ENCODE measurements at places on chromosomes 3 and 15. TPM values are rescaled to one million over a fixed set of nuclear protein-coding genes. Genes with fewer than 3 reads are reported as not detected.

DNA sequence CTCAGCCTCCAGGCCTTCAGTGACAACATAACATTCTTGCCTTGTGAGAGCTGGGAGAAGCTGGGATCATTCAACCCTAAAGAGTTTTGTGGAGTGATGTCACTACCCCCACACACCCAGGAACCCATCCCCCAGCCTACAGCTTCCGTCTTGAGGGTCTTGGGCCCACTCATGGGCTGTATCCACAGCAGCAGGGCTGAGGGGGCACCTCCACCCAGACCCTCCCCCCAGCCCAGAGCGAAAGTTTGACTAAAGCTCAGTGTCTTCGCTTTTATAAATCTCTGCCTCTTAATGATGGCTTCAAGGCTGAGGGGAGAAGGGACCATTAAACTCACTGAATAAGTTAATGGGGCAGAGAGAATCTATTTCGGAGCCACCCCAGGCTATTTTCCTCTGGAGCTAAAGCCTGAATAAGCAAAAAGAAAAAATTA lies 23.8 kb downstream of the NTRK3 start:
- no peaks in the 10 kb centered on the region for H3K4me1 ChIP-seq
- no peak overlapping the region for H3K27ac ChIP-seq
- no peaks in the 10 kb centered on the region for H3K36me3 ChIP-seq
- no peak for DNase-seq
- H3K27me3 ChIP-seq = peaks cover 11% of the 10 kb centered on the region

- H3K4me3 ChIP-seq = no peak overlapping the region
- no peaks in the 10 kb centered on the region for H3K4me1 ChIP-seq
- no peaks in the 10 kb centered on the region for H3K36me3 ChIP-seq
- no peak overlapping the region for H3K27ac ChIP-seq
- no peak for DNase-seq
These were observed 6.9 kb downstream of the CILP start for GRCh38 chr15:65204236-65204930.

GRCh38 chr3:169028716-169029115 lies 634.8 kb downstream of the MECOM start:
- H3K27ac ChIP-seq = no peak overlapping the region
- no peak for DNase-seq
- no peaks in the 10 kb centered on the region for H3K27me3 ChIP-seq

DNA sequence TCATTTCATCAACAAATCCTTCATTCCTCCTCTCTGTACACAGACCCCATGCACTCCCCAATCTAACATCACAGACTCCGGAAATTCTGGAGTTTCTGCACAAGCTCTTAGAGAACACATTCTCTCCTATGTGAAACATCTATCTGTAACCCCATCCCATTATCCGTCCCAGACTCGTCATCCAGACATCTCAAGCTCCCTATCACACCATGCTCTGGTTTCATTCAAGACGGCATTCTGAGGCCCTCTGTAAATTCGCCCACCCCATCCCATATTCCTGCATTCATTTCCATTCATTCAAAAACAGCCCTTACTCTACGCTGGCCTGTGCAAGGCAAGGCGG lies 575 bp downstream of the LEO1 start:
- H3K36me3 ChIP-seq = peaks cover 26% of the 10 kb centered on the region
- peak overlapping the region; percentile 94 for H3K4me3 ChIP-seq
- H3K27me3 ChIP-seq = peaks cover 1% of the 10 kb centered on the region
- DNase-seq = no peak
- peak overlapping the region; percentile 89 for H3K27ac ChIP-seq

Gene UBXN7
- 58.4 TPM for total RNA-seq
